ENCODE measurements at places on chromosomes 13 and 19.

GRCh38 chr19:5805462-5806132 is 730 bp downstream of the NRTN start:
- DNase-seq: peak; percentile 53

GRCh38 chr13:51453207-51453958 is 547 bp upstream of the INTS6 start:
- peak; percentile 73 for DNase-seq

GRCh38 chr13:71068041-71068440 is 799.0 kb downstream of the DACH1 start:
- no peak for DNase-seq

GRCh38 chr13:50993934-50994333 is 84.3 kb downstream of the RNASEH2B start:
- no peak for DNase-seq

GRCh38 chr13:69194130-69194529 is 913.5 kb upstream of the ATXN8OS start:
- DNase-seq: no peak

DNA sequence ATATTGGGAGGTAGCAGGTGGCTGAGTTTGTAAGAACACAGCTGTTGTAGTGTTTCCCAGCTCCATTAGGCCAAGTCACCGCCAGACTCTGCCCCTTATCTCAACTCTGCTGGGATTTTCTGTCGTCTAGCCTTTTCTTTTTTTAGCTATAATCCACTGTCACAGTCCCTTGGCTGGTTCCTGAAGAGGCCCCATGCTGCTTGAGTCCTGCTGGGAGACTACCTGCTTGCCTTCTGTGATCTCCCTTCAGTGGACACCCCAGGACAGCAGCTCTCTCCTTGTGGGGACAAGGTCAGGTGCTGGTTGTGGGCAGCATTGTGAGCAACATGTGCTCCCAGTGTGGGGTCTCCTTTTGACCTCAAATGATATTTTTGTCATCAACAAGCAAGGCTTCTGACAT is 195.0 kb upstream of the ATXN8OS start:
- no peak for DNase-seq

- DNase-seq: no peak
These were observed 210.9 kb downstream of the SHISA2 start for GRCh38 chr13:25840931-25841330.

- DNase-seq: no peak
These were observed 346.4 kb downstream of the FGF9 start for GRCh38 chr13:22017226-22017625.

DNA sequence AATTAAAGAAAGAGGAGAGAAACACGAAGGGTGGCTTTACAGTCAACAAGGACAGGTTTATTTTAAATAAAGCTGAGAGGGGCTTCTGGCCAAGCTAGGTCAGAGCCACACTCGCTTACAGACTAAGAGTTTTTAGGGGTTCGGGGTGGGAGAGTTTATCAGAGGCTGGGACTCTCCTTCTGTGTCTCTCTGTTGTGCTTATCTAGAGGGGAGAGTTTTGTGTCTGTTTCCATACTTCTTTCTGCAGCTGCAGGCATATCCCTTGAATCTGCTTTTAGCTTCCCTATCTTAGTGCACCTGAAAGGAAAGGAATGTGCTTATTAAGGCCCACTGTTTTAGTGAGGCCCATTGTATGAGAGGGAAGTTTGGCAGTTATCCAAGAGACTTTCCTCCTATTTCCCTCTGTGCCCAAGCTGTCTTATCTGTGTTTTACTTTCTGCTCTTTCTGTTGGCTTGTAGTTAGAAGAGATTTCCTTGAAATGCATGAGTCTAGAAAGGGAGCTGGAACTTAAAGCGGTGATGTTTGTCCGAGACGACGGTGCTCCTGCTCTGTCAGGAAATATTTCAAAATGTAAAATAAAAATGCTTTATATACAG is 275.3 kb downstream of the KCTD12 start:
- no peak for DNase-seq

- DNase-seq: no peak
These were observed 21.6 kb downstream of the CATSPERD start for GRCh38 chr19:5742051-5742450.

- no peak for DNase-seq
These were observed 2.9 kb downstream of the FCER2 start for GRCh38 chr19:7699003-7699402.

DNA sequence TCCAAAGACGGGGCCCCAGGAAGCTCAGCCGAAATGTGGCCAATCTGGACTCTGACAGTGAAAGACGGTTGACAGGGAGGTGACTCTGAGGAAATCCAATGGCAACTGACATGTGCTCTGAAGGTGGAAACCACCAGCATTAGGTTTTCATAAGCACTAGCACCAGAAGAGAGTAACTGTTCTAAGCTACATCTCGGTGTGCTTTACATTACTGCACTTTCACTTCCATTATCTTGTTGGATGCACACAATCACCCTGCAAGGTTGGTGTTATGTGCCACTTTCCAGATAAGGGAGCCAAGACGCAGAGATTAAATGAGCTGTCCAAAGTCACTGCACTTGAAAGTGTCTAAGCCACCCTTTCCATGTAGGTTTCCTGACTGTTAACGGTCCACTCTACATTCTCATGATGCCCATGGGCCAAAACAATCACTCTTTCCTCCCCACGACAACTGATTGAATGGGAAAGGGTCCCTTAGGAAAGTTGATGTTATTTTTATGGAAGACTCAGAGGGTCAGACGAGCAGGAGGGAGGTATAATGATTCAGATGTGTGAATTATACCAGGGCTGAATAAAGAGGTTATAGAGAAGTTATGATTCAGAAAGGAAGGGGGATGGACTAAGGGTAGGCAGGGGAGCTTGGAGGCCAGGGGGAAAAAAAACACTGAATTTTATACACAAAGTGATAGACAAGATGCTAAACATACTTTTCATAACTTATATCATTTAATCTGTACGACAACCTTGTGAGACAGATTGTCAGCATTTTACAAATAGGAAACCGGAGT is 52.8 kb downstream of the RUBCNL start:
- no peak for DNase-seq

DNA sequence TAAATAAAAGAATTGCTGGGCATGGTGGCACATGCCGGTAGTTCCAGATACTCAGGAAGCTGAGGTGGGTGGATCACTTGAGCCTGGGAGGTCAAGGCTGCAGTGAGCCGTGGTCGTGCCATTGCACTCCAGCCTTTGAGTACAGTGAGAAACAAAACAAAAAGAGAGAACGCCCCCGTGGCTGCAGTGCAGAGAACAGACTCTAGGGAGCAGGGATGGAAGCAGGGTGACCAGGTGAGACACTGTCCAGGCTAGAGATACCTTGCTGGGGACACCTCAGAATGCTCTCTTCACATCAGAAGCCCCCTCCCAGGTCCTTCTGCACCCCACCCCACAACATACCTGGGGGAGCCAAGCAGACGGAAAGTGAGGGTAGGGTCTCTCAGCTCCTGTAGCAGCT is 24.8 kb downstream of the MAP4K1 start:
- no peak for DNase-seq

GRCh38 chr19:18440936-18441803 is 3.2 kb upstream of the ISYNA1 start:
- no peak for DNase-seq

DNA sequence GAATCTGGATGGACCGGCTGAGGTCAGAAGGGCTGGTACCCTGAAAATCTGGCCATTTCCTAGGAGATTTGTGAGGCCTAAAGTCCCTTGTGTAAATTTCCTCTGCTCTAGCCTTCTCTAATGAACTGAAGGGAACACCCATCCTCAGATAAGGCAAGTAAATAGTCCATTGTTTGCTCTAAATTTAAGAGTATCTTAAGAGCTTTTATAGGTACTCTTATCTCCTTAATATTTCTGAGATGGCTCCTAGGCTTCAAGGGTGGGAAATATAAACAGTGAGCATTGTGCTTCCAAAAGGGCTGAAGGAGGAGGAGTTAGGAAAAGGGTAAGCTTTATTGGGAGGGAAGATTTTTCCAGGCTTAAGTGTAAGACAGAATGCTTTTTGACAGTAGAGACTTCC is 148.7 kb upstream of the EDNRB start:
- DNase-seq: no peak

- no peak for DNase-seq
These were observed 29.9 kb downstream of the UCHL3 start for GRCh38 chr13:75579529-75579928.

DNA sequence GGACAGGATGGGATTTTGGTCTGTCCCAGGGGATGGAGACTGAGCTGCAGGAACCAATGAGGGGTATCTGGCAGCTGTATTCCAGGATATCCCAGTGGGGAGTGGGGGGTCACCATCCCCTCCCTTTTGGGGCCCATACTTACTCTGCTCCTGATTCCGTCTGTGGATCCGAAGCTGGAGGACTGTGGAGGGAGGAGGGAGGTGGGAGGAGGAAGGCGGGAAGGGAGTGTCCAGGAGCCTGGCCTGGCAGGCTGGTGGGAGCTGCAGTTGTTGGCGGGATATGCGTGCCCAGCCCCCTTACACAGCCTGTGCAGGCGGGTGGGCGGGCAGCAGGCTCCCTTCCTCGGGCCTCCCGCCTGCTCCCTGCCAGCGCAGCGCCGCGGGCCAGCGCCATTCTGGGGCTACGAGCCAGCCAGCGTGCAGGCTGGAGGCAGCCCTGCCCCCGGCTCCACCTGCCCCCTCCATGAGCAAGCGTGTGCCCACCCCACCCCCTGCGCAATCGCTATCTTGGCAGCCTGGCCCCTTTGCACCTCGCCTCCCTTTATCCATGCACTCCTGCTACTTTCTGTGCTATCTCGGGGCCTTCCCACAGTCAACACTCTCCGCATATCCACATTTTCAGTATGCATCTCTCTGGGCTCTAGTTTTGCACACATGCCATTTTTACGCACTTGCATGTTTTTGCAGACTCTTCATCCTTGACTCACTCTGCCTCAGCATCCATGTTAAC is 2.8 kb downstream of the MAMSTR start:
- DNase-seq: no peak

- no peak for DNase-seq
These were observed 72.4 kb upstream of the RGCC start for GRCh38 chr13:41384749-41385503.

- no peak for DNase-seq
These were observed 131.0 kb downstream of the KLF5 start for GRCh38 chr13:73189776-73190175.

- DNase-seq: no peak
These were observed 915.9 kb downstream of the UQCRFS1 start for GRCh38 chr19:28297036-28297435.
